GM12878 (cell line): ENCODE measurements at places on chromosomes 2 and 18.

GRCh38 chr2:48548840-48549239 lies 18.9 kb downstream of the STON1 start:
- DNase-seq, result no peak

GRCh38 chr2:71609958-71610357 lies 156.6 kb downstream of the DYSF start:
- DNase-seq, result no peak

DNA sequence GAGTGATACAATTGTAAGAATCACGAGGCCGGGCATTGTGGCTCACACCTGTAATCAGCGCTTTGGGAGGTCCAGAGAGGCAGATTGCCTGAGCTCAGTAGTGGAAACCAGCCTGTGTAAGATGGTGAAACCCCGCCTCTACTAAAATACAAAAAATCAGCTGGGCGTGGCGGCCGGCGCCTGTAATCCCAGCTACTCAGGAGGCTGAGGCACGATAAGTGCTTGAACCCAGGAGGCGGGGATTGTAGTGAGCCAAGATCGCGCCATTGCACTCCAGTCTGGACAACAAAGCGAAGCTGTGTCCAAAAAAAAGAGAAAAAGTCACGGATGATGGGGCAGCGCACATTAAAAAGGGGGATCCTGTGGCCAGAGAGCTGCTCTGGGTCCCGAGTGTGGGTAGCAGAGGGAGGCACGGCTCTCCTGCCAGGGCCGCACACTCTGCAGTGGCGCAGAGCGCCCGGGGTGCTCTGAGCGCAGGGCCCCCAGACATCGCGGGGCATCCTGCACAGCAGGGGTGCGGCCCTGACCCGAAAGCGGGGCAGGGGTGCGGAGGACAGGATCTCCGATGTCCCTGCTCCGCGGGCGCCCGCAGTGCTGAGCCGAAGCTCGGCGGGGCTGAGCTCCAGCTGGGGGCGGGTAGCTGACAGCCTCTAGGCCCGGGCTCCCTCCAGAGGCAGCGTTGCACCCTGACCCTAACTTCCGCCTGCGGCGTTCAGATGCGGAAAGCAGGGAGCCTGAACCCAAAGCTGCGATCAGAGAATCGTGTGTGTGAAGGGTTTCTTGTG lies 30.4 kb upstream of the RAB6D start:
- DNase-seq, result no peak

DNA sequence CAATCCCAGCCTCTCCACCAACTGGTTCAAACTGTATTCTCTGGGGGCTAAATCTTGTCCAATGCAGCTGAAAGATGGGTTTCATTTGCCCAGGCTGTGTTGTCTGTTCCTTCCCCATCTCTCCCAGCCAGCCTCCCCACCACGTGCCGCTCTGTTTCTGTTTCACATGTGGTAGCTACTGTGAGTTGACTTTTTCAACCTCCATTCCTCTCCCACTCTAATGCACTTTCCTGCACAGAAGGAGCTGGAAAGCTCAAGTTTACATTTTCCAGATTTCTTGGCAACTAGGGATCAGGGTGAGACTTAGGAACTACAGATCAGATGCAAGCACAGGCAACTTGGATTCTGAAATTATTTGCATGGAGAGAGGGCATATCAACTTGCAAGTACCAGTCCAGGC lies 19.0 kb upstream of the NPAS2 start:
- DNase-seq, result no peak

- no peak for DNase-seq
These were observed 81.4 kb downstream of the CMPK2 start for GRCh38 chr2:6784291-6784690.

GRCh38 chr18:58106289-58107070 lies 62.5 kb downstream of the NEDD4L start:
- no peak for DNase-seq

DNA sequence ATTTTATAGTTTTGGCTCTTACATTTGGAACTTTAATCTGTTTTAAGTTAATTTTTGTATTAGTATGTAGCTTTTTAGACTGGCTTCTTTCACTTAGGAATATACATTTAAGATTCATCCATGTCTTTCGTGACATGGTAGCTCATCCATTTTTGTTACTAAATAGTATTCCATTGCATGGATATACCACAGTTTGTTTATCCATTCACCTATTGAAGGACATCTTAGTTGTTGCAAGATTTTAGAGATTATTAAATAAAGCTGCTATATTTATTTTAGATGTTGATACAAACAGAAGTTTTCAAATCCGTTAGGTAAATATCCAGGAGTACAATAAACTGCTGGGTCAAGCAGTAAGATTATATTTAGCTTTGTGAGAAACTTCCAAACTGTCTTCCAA lies 58.0 kb upstream of the ZNF521 start:
- DNase-seq, result no peak
